Fibroblast of the aortic adventitia (primary cell): ENCODE measurements at places on chromosomes 6 and 20. TPM values are rescaled to one million over a fixed set of nuclear protein-coding genes. Genes with fewer than 3 reads are reported as not detected.

Gene SDC4
- total RNA-seq: 91.1 and 150 TPM in 2 replicates

Gene C20orf96
- total RNA-seq: 0.98 and 2.4 TPM in 2 replicates

GRCh38 chr6:144845186-144845585 lies 560.1 kb downstream of the UTRN start:
- DNase-seq: peak; percentile 15

Gene MEP1A
- total RNA-seq: not detected in 2 replicates

Gene MAS1
- under 0.01 and 0.08 TPM in 2 replicates for total RNA-seq

Gene PIGU
- 3.7 and 21.1 TPM in 2 replicates for total RNA-seq

Gene SIRPB1
- 0.90 TPM in 1 of 2 replicates, not detected in the other for total RNA-seq

- DNase-seq: peak; percentile 43
These were observed 42.8 kb upstream of the HFE start for GRCh38 chr6:26044140-26045064.

Gene CRISP2
- total RNA-seq: not detected in 2 replicates

Gene OR2H2
- not detected in 2 replicates for total RNA-seq

- peak; percentile 55 for DNase-seq
These were observed 16.2 kb upstream of the BCAS1 start for GRCh38 chr20:54086507-54087039.

GRCh38 chr6:50822078-50822476 lies 3.4 kb downstream of the TFAP2B start:
- DNase-seq: no peak

GRCh38 chr20:42641886-42642285 lies 547.8 kb downstream of the PTPRT start:
- no peak for DNase-seq

DNA sequence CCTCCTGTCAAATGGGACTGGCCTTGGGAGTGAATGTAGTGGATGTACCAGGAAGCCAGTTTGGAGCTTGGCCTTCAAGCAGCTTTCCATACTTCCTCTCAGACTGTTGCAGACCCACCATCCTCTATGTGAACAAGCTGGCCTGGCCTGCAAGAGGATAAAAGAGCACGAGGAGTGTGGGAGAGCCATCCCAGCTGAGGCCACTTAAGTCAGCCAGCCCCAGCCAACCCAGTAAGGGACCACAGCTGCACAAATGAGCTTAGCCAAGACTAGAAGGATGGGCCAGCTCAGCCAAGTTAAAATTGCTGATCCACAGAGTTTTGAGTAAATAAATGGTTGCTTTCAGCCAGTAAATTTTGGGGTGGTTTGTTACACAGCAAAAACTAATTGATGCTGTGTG lies 156.9 kb upstream of the SOX4 start:
- no peak for DNase-seq

Gene ANGPT4
- total RNA-seq: not detected in 2 replicates

DNA sequence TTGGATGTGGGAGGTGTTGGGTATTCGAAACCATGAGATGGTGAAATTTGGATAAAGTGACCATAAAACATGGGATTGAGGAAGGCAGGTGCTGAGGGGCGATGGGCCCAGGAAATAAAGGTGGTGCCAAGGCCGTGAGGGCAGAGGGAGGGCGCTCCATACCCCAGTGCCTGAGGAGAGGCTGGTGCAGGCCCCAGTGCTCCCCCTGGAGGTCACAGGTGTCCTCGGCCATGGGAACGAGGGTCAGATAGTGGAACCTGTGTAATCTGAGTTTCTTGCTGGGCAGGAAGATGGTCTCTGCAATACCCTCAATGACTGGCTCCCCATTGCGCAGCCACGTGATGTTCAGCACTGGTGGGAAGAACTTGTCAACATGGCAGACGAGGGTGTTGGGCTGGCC lies 16.2 kb downstream of the HLA-DPB1 start:
- no peak for DNase-seq

DNA sequence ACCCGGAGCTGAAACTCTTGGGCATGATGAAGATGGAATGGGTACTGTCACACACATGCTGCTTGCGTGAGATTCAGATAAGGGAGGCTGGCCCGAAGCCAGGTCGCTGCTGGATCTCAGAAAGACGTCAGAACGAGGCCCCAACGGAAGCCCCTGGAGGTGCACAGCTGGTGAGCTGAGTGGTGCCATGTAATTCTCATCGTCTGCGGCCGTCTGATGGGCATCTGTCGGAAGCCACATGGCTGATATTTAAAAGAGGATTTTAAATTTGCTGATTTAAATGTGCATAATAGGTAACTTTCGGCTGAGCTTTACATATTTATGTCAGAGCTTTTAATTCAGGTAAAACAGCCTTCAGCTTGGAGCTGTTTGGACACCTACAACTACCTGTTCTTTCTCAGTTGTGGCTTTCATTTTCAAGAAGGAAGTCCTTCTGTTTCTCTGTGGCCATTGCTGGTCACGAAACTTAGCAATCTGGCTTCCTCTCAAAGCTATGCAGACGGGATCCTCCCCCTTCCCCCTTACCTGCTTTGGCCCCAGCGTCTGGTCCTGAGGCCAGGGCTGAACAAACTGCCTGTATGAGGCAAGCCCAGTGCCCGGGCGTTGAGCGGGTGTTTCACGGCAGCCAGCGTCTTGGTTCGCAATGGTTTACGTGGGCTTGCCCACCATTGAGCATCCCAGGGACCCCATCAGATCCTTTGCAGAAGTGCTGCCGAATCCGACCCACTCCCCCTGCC lies 9.2 kb downstream of the SLCO4A1 start:
- no peak for DNase-seq

GRCh38 chr6:16158943-16159557 lies 30.2 kb downstream of the MYLIP start:
- DNase-seq: no peak

DNA sequence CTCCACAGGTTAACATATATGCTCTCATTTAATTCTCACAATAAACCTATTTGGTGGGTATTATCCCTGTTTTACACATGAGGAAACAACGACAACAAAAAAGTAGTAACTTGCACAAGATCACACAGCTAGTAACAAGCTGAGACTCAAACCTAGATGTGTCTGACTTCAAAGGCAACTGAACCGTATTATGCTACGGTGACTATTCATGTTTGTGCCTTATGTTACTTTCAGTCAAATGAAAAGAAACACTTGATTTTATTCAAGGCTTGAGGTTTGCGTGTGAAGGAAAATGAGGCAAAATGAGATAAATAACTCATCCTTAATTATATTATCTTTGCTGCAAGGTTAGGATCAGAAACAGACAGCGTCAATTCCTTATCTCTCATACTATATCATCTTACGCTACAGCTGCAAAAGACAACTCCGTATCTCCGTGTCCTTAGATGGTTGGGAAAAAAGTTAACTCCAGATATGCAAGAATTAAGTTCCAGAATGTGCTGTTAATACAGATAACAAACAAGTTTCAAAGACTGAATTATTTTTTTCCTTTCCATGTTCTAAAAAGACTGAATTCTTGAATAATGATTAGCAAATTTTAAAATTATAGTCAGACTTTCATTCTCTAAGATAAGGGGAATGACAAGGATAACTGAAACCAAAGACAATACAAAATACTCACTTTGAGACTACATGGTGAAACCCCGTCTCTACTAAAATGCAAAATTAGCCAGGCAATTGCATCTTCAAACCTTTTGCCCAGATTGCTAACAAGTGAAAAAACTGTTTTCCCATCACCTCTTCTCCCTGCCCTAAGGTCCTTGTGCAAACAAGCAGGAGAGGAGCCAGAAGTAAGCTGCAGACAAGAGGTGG lies 27.8 kb downstream of the STAU1 start:
- no peak for DNase-seq

DNA sequence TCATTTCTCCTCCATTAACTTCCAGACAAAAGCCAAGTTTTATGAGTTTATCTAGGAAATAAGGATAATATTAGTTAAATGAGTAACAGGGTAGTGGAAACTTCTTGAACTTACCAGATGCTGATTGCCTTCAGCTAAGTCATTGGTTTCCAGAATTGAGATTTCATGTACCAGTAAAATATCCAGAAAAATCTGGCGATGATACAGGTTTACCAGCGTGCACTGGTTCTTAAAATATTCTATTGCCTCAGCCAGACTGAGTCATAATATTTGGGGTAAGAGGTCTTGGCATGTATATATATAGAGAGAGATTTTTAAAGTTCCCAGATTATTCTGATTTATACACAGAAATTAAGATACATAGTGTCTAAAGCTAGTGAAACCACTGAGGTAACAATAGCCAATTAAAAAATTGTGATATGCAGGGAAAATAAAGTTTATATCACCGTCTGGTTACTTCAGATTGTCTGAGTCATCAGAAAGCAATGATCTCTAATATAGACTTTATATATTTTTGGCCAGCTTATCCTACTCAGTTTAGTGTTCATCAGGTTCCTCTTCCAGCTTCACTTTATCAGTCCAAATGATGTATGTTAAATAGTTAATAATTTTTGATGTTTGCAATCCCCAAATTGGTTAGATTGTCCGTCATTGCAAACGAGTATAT lies 39.5 kb upstream of the SDHAF4 start:
- DNase-seq: peak; percentile 79

GRCh38 chr20:63371291-63371865 lies 10.2 kb upstream of the CHRNA4 start:
- no peak for DNase-seq

GRCh38 chr6:69976591-69977090 lies 110.3 kb downstream of the COL19A1 start:
- DNase-seq: no peak

- no peak for DNase-seq
These were observed 1.1 kb upstream of the SRSF12 start for GRCh38 chr6:89118931-89119330.

GRCh38 chr6:89351671-89352277 lies 748 bp downstream of the UBE2J1 start:
- DNase-seq: peak; percentile 17

DNA sequence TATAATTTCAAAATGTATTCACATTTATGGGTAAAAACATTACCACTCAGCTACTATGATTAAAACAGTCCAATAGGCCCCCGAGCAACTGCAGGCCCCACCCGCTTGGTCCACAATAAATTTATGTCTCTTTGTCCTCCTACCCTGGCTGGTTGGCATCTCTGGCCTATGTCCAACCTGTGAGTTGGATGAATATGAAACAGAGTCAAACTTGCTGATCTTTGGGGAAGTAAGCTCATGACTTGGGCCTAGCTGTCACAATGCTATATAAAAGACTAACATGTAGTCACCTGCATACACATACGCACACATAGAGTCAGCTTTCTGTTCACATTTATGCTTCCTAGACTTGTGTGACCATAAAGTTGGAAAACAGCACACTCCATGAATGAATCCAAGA lies 20.5 kb downstream of the MAP7 start:
- no peak for DNase-seq

- no peak for DNase-seq
These were observed 407.6 kb upstream of the MANEA start for GRCh38 chr6:95169775-95170174.
